ENCODE measurements at places on chromosomes 3 and 15.

DNA sequence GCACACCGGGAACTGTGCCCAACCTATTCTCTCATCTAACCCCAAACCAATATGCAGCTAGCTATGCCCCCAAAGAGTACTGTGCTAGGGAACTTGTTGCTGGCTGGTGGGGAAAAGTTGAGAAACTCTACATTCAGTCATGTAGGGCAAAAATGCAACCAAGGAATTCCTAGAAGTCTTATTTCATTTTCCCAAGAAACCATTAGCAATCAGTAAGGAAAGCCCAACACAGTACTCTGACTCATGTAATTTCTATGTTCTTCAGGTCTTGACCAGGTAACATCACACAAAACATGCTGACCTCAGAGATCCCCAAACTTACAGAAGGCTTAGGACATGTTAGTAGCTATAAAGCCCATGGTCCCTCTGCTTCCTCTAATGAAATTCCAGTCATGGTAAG lies 52.1 kb downstream of the TASOR start:
- DNase-seq = no peak

DNA sequence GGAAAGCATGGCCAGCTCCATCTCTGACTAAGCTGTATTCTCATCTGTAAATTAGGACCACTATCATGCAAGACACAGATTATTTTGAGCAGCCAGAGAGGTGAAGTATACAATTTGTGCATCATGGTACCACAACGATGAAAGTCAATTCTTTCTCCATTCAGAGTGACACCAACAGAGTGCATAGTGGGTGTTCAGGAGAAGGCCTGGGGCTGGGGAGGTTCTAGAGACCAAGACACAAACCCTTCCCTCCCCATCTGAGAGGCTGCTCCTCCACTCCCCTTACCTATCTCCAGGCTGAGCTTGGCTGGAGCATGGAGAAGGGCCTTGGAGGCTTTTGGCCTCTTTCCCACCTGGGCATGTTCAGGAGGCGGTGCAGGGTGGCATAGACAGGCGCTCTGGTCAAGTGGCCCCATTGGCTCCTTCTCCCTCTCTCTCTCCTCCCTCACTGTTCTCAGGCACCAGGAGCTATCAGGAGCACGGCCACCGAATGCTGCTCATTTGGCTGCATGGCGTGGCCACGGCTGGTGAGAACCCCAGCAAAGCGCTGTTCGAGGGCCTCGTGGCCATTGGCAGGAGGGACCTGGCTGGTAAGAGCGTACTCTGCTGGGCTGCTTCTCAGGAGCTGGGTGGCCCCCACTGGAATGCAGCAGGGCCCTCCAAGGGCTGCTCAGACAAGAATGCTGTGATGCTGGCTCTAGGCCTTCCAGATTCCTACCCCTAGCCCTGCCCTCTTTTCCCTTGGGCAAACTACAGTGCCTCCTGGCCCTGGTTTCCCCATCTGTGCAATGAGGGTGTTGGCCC lies 37.9 kb downstream of the ANKDD1A start:
- no peak for DNase-seq

DNA sequence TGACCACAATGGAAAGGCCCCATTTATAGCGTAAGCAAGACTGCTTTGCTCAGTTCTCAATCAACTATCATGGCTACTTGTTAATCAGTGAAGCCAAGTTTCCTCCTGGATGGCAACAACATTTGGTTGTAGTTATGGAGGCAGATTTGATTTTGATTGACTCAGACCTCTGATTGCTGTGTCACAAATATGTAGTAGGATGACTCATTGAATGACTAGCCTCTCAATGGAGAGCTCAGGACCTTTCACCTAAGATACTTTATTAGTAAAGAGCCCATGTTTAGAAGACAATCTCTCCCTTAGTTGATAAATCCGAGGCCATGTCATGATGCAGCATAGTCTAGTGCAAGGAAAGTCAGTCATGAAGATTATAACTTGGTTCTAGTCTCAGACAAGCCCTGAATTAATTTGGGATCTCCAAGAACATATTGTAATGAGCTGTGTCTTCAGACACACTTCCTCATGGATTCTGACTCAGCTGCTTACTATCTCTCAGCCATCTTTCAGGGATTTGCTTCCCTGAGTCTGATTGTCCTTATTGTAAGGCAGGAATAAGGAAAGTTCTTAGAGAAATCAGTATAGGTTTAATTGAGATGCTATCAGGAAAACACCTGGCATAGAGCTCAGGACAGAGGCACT lies 397.4 kb upstream of the TMCO5A start:
- DNase-seq = no peak

DNA sequence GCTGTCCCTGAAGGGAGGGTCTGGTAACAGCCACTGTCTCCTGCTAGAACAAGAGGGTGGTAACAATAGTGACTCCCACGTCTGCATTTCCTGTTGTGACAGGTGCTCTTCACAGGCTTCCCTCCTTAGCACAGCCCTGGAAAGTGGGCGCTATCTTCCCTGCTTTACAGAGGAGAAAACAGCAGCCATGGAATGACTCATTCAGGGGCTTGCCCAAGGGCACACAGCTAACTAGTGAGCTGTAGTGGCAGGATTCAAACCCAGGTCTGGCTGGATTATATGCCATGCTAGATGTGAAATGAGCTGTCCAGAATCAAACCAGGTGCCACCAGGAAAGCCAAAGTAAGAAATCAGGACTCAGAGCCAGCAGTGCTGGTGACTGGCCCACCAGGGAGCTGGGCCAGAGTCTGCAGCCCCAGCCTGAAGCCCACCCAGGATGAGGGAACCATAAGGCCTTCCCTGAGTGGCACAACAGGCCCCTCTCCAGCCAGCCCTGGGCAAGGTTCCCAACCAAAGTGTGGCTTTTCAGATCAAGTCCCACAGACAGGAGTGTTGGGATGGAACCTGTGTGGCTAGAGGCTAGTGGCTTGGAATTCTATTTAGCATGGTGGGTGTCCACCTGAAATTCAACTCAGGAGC lies 102.4 kb downstream of the ETFA start:
- no peak for DNase-seq

DNA sequence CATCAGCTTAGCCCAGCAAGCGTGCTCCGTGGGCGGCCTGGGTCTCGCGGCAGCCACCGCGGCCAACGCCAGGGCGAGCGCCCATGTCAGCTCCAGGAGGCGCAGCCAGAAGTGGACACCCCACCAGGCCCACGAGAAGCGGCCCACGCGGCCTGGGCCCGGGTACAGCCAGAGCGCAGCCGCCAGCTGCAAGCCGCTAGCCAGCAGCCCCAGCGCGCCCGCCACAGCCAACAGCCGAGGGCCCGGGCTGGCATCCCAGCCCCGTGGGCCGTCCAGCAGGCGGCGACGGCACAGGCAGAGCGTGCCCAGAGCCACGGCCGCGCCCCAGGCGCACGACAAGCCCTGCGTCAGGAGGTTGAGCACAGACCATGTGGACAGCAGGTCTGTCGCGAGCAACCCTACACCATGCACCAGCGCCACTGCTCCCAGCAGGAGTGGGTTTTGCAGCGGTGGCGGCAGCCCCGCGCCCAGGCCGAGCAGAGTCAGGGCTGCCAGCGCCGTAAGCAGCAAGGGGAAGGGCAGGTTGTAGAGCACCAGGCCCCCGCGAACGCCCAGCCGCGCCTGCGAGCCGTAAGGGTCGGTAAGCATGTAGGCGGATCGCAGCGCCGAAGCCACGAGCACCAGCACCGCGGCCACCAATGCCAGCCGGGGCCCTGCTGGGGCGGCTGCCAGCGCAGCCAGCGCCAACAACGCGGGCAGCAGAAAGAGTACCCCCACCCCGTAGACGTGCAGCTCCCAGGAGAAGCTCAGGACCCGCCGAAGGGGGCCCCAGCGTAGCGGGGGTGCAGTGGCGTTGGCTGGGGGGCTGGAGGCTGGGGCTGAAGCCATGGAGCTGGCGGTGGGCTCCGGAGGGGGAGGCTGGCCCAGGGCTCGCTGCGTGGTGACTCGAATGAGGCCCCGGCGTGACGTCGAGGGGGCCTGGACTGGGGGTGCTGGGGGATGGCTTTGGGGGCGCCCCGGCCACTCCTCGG lies 4.9 kb downstream of the PRRT3 start:
- no peak for DNase-seq

DNA sequence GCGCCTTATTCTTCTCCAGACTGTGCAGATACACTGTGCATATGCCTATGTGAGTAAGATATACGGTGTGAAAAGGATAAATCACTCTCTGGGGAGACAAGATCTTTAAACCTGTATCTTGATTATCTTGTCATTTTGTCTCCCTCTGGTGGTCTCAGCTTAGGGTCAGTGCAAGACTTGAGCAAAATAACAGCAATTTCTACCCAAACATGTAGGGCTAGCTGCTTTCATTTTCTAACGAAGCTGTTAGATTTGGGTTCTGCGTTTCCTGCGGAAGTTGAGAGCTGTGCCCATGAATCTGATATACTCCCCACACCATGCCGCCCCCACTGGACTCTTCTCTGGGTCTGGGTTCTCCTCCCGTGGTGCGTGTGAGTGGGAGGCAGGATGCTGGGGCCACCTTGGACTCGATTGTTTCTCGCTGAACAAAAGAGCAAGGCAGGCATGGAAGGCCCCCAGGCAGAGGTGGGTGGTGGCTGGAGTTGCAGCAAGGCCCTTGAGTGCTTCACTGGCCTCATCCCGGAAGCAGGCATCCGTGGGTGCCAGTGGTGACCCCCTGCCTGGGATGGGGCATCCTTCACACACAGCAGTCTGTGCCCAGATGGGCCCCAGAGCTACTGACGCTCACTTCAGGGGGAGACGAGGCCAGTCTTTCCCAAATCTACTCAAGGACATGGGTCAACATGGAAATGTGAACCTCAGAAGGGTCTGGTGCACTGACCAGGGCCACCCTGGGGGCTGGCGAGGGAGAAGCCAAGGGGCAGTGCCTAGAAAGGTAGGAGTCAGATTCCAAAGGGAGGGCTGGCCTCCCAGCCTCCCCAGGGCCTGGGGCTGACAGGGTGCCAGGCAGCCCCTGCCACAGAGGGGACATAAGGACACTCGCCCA lies 179.6 kb downstream of the NSMCE3 start:
- peak; percentile 12 for DNase-seq

GRCh38 chr3:146156095-146156494 lies 4.9 kb downstream of the PLOD2 start:
- DNase-seq = no peak

DNA sequence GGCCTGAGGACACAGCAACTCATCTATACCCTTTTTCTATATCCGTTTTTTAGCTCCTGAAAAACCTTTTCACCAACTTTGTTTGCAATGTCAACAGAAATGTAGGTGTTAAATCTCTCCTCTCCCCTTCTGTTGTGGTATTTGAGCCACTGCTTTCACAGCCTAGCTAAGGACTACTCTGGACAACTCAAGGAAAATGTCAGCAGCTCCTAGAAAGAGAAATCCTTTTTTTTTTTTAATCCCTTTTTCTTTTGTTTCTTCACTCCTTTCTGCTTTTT lies 176.6 kb downstream of the KLHL25 start:
- no peak for DNase-seq

DNA sequence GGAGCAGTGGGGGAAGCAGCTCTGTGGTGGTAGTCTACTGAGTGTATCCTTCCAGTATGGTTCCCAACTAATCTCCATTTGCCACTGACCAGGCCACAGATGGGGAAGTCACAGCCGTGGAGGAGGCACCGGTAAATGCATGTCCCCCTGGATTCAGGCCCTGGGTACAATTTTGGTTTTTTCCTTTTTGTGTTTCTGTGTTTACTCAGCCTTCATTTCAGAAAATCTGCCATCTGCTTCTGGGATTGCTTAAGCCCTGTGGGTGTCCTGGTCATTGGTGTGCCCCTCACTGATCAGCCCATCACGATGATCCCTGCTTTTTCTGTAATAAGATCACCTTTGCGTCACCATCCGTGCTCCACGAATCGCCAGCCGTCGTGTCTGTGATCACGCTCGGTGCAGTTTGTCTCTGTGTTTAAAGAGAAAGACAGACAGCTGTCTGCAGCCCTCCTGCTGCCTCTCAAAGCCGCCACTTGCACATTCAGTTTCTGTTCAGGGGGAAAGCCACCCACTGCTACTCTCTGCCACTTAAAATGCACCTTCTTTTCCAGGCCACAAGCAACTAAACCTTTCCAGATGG lies 68.9 kb downstream of the DNASE1L3 start:
- no peak for DNase-seq

DNA sequence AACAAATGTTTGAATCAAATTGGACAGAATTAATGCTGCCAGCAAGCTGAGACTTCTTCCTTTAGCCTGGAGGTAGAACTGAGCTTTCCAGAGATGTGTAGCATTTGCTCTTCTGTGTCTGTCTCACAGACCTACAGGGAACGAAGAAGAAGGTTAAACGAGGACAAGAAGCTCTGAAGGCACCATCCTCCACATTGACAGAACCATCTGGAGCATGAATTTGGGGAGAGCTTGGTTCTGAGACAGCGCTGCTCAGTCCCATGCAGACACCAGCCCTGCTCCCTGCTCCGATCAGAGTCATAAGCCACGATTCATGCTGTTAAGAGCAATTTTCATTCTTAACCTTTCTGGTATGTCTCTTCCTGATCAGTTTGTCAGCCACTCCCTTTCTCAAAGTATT lies 7.7 kb upstream of the KY start:
- DNase-seq = no peak
